ENCODE measurements at places on chromosomes 12 and 14.

DNA sequence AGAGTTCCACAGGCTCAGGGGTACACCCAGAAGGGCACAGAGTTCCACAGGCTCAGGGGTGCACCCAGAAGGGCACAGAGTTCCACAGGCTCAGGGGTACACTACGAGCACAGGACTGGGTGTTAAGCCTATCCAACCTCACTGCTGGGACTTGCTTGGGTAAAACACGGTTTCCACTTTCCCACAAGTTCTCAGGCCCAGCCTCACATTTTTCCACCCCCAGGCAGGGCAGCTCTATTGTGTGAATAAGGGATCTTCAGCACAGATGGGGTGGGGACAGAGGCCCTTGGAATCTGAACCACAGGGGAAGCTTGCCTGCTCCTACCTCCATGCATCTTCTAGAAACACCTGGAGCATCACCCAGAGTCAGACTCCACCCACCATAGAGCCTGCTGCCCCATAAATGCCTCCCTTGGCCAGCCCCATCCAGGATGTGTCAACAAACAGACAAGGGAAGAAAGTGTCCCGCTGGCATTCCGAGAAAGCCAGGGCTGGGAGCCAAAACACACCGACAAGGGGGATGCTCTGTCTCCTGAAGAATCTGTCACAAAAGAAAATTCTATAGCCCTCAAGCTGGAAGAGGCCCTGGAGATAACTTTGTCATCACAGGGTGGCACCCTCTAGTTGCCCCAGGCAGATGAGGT is 4.8 kb downstream of the CRACR2A start:
- DNase-seq: no peak

- peak; percentile 53 for DNase-seq
These were observed 106.0 kb upstream of the TMTC1 start for GRCh38 chr12:29889737-29890136.

DNA sequence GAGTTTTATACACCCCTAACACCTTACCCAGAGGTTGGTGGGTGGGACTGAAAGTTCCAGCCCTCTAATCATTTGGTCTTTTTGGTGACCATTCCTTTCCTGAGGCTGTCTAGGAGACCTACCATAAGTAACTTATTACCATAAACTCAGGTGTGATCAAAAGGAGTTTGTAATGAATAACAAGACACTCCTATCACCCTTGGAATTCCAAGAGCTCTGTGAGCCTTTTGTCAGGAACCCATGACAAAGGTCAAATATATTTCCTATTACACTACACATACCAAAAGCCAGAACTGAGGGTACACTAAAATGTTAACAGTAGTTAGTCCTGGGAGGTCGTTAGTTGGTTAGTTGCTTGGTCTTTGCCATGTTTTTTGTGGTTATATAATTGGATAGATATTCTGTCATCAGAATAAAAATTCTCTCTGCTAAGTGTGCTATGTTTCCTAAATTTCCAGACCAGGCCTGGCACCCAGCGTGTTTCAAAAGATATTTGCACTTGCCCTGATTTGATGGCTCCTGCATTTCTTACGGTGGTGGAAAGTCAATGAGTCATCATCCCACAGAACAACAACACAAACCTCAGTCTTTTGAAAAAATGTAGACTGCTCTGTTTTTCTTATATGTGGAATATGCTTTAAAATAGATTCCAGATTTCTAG is 27.0 kb upstream of the AKAP5 start:
- DNase-seq: no peak

DNA sequence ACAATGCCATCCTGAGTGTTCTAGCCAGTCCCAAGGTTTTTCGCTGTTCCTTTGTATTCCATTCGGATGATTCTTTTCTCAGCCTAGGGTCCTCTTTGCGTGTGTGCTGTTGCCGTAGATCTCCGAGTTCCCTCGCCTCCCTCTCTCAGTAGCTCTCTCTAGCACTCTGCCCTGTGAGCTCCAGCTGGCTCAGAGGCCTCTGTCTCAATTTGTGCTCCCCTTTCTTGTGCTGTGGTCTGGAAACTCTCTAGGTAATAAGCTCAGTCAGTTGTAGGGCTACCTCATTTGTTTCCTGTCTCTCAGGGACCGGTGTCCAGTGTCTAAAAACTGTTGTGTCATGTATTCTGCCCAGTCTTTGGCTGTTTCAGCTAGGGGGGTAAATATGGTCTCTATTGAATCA is 179.3 kb downstream of the PCNX1 start:
- no peak for DNase-seq

GRCh38 chr14:49893309-49894213 is 679 bp downstream of the ARF6 start:
- DNase-seq: peak; percentile 90

DNA sequence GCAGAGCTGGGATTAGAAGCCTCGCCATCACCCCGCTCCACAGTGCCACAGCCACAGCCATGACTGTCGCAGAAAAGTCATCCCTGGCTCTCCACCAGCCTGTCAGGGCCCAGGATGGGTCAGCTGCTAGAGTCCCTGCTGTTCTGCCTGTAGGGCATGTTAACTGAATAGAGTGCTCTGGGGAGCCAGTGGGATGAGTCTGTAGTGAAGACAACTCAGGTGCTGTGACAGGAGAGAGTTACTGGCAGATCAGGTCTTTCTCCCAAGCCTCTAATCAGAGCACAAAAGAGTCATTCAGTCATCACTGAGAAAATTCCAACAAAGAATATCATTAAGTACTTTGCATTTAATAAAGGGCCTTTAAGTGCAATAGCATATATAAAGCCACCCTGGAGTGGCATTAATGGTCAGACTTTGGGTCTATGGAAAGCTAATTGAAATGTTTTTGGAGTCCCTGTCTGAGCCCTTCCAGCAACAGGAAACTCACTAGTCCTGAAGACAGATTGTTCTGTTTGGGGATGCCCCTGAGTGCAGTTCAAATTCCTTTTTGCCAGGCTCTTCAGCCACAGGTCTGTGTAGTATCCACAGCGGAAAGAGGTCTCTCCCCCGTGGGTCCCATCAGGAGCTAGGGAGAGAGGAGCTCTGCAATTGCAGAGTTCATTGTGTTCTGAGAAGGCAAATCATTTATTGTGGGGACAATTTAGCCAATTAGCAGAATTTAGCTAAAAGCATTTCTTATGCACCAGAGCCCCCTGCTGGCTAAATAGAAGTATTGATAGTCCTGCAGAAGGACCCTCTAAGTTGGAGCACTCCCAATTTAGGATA is 45.2 kb upstream of the C14orf132 start:
- peak; percentile 42 for DNase-seq

DNA sequence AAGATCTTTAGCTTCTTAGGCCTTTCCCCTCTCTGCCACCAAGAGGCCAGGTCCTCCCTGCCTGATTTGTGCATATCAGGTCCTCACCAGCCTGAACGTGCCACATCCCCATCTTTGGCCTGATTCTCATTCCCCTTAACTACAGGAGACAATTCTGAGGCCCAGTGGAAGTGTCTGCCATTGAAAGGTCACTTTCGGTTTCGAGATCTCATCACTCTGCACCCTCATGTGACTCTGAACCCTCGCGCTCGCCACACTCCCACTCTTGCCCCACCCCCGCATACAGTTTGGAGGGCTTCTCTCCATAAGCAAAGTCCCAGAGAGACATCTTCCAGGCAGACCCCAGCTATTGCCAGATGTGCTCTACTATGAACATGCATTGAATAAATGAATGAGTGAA is 189.0 kb downstream of the NTF3 start:
- DNase-seq: no peak

DNA sequence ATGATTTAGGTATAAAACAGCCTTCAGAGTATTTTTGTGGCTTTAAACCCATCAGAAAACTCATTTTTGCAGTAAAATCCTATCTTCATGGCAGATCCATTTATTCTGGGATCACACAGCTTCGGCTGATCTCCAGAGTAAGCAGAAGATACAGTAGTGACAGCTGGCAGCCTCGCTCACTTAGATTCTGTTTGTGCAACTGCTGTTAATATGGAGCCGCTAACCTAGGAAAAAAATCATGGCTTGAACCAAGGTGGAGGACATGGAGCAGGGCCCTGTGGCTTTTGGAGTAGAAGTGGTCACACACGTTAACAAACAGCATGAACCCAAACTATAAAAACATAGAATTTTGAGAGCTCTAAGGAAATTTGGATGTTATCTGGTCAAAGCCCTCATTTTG is 137.2 kb upstream of the ARHGAP5 start:
- DNase-seq: no peak

DNA sequence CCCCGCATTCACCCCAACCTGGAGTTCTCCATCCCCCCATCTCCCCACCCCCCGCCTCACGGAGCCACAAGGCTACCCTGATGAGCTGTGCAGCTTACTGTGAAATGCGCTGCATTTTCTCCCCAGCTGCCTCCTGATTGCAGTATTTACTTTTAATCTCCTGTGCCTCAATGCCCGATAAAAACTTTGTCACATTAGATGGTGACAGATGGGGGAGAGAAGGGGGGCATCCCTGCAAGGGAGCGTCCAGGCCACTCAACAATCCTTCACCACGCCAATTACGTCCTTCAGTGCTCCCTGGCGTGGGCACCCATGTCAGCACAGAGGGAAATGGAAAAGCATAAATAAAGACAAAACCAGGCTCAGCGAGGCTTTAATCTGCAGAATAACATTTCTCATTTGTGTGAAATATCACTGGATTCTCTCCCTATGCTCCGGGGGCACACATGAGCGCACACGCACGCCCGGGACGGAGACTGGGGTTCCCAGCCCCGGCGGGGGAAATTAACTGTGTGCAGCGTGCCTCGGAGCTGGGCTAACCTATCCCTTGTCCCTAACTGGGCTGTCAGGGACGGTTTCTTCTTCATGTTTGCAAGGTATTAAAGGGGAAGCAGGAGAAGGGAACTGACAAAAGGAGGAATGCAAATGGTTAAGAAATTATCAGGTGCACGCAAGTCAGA is 186.7 kb upstream of the VASH1 start:
- no peak for DNase-seq

Measured in activated CD4-positive, alpha-beta T cell treated with anti-CD3 and anti-CD28 coated beads for 36 hours (primary cell).